ENCODE measurements at places on chromosomes 2 and 18.

- DNase-seq: no peak
Measured at GRCh38 chr2:201880993-201881611, 74.8 kb downstream of the CDK15 start.

DNA sequence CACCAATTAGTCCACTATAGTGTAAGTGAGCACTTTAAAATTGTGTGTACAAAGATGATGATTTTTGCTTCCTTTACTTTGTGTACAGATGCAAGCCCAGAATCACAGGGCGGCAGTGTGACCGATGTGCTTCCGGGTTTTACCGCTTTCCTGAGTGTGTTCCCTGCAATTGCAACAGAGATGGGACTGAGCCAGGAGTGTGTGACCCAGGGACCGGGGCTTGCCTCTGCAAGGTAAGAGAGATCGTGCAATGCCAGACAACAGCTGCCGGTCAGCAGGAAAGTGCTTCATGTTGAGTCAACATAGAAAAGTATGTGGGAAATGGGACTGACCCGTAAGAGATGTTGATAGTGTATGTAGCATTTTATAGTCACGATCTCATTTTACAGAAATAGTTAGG, 156.8 kb upstream of the TTC39C start:
- no peak for DNase-seq

DNA sequence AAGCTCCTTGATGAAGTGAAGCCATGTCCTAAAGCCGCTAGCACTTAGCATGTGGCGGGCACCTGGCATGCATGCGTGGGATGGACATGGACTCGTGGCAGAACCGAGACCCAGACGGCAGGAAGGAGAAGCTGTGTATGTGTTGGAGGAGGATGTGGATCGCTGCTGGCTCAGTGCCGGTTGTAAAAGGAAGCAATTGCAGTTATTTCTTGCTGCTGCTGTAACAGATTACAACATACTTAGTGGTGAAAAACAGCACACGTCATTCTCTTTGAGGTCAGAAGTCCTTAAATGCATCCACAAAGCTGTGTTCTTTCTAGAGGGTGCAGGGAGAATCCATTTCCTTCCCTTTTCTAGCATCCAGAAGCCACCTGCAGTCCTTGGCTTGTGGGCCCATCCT, 74.6 kb downstream of the AGAP1 start:
- no peak for DNase-seq

- DNase-seq: no peak
Measured at GRCh38 chr2:218406949-218407618, 7.4 kb downstream of the CTDSP1 start.

- DNase-seq: no peak
Measured at GRCh38 chr2:187994464-187995331, 297.0 kb upstream of the GULP1 start.

- no peak for DNase-seq
Measured at GRCh38 chr2:24454294-24454693, 36.8 kb upstream of the NCOA1 start.
